Fibroblast of mammary gland (primary cell): ENCODE measurements at places on chromosomes 1 and 21.
A peak's percentile ranks its signal among the peaks of the same experiment; 100 is the strongest.

- peak; percentile 83 for DNase-seq
Measured at GRCh38 chr21:29148530-29148929, 18.1 kb downstream of the MAP3K7CL start.

DNA sequence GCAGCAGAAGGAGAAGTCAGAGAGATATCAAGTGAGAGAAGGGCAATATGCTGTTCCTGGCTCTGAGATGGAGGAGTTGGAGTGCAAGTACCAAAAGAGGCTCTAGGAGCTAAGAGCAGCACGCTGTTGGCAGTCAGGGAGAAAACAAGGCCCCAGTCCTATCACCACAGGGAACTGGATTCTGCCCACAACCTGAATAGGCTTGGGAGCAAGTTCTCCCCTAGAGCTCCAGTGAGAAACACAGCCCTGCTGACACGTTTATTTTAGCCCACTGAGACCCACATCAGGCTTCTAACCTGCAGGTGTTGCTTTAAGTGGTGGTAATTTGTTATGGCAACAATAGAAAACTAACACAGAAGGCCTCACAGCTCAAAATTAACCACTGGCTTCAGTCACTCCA, 31.8 kb upstream of the ZNF644 start:
- no peak for DNase-seq

DNA sequence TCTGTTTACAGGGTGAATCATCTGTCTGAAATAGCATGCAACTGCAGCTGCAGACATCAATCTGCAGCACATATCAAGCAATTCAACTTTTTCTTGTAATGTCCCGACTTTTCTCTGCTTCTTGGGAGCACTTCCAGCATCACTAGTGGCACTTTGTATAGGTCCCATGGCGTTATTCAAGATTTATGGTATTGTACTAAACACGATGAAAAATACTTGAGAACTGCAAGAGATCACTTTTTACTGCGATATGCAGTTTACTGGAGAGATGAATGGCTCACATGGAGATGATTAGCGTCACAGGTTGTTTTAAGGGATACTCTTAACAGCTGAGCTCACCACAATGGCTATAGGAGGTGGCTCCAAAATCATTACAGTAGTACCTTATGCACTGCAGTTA, 7.2 kb upstream of the SCMH1 start:
- no peak for DNase-seq

- DNase-seq: no peak
Measured at GRCh38 chr1:25647106-25647505, 30.5 kb downstream of the MAN1C1 start.

- no peak for DNase-seq
Measured at GRCh38 chr1:107326824-107327445, 186.1 kb downstream of the NTNG1 start.

DNA sequence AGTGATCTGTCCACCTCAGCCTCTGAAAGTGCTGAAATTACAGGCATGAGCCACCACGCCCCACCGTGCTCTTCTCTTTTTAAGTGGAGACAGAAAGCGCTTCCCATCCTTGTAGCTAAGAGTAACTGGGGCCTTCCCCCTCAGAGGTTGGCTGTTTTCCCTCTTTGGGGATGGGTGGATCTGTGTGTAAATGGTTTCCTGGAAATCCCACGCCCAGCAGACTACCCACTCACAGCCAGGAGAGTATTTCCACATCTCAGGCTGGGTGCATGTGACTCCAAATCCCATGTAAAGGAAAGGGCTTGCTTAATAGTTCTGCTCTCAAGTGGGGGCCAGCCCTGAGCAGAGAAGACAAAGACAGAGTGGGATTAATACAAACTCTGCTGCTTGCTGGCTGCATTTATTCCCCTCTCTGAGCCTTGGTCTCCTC, 19.6 kb upstream of the TCEA3 start:
- peak; percentile 98 for DNase-seq

DNA sequence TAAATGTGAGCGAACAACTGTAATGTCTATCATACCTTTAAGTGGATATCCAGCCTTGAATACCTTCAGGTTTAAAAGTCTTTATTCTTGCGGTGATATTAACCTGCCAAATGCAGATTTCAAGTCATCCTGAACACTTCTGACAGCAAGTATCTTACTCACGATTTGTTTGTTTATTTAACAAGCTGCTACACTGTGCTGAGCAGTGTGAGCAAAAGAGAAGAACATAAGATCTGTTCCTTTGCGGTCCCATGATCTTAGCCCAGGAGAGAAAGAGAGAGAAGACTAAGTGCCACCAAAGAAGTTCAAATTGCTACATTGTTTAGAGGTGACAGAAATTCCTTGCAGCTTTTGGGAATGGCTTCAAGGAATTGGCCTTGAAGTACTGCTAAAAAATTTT, 9.5 kb upstream of the IL24 start:
- no peak for DNase-seq

GRCh38 chr1:209673631-209674417, 1.4 kb upstream of the G0S2 start:
- DNase-seq: no peak

GRCh38 chr1:201212461-201213055, 21.9 kb downstream of the IGFN1 start:
- DNase-seq: no peak

- DNase-seq: no peak
Measured at GRCh38 chr1:225418598-225418997, 9.2 kb downstream of the LBR start.

GRCh38 chr1:151728151-151729054, 7.1 kb downstream of the RIIAD1 start:
- DNase-seq: peak; percentile 60

- DNase-seq: no peak
Measured at GRCh38 chr1:206445911-206446356, 24.3 kb upstream of the IKBKE start.

GRCh38 chr1:238404921-238405320, 514.2 kb upstream of the ZP4 start:
- DNase-seq: no peak

GRCh38 chr1:54811739-54812655, 10.9 kb upstream of the TTC22 start:
- DNase-seq: no peak

- peak; percentile 73 for DNase-seq
Measured at GRCh38 chr1:55420929-55421716, 206.0 kb upstream of the USP24 start.

DNA sequence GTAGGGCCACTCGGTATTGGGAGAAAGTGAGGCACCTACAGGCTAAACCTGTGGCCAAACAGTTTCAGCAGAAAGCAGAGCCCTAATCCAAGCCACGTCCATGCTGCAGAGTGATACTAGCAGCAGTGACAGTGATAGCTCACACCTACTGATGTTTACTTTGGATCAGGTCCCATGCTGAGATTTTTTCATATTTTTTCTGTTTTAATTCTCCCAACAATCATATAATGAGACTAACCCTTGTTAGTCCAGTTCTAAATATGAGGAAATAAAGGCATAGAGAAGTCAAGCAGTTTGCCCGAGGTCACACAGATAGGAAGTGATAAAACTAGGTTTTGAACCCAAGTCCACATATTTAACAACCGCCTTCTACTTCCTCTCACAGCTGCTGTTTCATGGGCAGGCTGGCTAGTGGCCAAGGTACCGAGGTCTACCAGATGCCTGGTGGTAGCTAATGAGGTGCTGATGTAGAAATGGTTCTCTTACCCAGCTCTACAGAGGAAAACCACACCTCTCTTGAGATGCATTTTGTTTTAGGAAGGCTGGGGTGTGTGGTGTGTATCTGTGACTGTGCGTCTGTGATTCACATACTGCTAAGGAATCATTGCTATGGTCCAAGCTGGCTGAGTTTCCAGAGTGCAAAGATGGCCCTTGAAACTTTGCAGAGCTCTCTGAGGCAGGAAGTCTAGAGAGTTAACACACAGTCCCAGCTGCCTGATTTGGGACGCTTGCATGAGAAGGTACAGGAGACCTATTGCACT, 80.3 kb upstream of the ARTN start:
- peak; percentile 85 for DNase-seq

GRCh38 chr1:39409055-39409816, 82.2 kb upstream of the BMP8A start:
- peak; percentile 78 for DNase-seq

DNA sequence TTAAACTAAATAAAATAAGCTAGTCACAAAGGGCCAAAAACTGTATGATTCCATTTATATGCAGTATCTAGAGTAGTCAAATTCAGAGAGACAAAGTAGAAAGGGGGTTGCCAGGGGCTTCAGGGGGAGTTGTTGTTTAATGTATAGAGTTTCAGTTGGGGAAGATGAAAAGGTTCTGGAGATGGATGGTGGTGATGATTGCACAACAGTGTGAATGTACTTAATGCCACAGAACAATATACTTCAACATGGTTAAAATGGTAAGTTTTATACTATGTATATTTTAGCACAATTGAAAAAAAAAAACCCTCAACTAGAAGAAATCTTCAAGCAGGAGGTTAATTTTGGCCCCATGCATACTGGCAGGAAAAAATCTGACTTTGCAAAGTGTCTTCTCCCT, 24.3 kb downstream of the VAV3 start:
- no peak for DNase-seq

GRCh38 chr1:165988275-165988674, 160.9 kb downstream of the UCK2 start:
- no peak for DNase-seq

DNA sequence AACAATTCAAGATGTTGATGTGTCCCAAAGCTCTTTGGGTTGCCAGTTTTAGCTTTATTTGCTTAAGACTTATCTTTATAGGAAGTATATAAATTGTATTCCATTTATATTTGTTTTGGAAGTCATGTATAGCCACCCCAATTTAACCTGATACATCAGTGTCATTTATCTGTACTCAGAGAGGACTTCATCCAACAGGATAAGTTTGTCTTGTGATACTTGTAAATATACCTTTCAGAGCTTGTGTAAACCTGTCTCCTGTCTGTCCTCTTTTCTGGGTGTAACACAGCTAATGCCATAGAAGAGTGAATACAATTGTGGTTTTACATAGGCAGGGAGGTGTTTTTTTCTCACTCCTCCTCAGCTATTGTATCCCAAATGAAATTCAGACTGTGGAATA, 10.4 kb downstream of the PTGFR start:
- no peak for DNase-seq

DNA sequence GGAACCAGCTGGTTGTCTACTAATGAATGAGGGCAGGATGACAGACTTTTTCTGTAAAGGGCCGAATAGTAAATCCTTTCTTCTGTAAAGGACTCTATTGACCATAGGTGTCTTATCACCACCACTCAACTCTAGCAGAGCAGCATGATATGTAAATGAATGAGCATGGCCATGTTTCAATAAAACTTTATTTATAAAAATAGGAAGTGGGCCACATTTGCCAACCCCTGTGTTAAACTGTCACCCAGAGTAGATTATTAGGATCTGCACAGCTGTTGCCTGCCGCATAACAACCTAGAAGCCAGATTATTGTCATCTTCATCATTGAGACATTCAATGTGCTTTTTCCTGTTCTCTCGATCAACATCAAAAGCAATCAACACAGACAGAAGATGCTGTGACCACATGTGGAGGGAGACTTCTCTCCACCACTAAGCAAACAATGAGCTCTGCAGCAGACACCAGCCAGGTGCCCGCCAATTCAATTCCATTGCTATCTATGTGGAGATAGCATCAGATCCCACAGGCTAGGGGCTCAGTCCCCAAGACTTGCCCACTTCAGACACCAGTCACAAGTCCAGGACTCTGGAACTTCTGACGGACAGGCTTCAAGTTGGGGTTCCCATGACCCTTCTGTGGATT, 6.8 kb upstream of the EFHD2 start:
- DNase-seq: no peak

- DNase-seq: no peak
Measured at GRCh38 chr1:12552951-12553921, 64.8 kb downstream of the DHRS3 start.

DNA sequence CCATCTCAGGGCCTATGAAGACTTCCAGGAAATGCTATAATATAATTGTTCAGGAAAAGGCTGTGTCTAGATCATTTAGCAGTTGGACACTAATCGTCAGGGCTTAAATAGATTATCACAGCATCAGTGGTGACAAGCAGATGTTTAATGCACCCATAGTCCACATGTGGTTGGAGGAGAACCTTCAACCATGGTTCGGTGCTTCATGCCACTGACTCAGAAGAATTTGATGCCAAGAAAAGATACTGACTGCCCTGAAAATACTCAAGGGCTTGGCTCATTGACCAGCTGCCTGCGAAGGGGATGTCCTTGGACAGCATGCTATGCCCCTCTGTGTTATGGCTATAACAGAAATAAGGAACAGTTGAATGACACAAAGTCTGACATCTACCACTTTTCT, 175.7 kb downstream of the HHIPL2 start:
- DNase-seq: peak; percentile 33

DNA sequence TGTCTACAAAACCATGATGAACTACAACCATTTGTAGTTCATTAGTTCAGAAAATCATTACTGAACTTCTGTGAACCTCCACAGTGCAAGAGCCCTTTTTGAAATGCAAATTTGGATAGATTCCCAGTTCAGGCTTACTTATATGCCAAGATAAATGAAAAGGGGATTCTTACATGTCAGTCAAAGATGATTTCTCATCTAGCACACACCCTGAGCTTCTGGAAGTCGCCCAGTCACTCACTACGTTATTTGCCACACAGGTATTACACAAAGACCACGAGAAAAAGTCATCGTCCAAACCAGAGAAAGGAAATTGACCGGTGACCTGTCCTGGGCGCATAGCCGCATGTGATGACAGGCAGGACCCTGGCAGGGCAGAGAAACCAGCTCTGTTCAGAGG, 41.8 kb downstream of the ETS2 start:
- no peak for DNase-seq

DNA sequence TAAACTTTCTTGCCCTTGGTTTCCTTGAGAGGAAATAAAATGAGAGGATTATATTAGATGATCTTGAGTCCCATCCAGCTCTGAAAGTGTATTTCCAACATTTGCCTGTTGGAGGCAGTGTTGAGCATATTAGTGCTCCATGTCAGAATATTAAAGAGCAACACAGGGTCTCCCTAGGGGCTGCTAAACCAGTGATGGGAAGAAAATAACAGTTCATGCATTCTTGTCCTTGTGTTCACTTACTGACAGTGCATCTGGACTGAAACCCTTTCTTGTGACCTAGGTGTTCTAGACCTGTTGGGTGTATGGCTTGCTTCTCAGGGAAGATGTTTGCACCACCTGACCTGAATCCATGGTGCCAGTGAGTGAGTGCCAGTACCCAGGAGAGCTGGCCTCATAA, 124.7 kb upstream of the KIAA0040 start:
- peak; percentile 7 for DNase-seq

GRCh38 chr1:33256221-33256470, 146 bp upstream of the ZNF362 start:
- no peak for DNase-seq
